ENCODE measurements at places on chromosomes 4 and X.

GRCh38 chr4:31784558-31784957 lies 1064.4 kb downstream of the PCDH7 start:
- no peak for DNase-seq

DNA sequence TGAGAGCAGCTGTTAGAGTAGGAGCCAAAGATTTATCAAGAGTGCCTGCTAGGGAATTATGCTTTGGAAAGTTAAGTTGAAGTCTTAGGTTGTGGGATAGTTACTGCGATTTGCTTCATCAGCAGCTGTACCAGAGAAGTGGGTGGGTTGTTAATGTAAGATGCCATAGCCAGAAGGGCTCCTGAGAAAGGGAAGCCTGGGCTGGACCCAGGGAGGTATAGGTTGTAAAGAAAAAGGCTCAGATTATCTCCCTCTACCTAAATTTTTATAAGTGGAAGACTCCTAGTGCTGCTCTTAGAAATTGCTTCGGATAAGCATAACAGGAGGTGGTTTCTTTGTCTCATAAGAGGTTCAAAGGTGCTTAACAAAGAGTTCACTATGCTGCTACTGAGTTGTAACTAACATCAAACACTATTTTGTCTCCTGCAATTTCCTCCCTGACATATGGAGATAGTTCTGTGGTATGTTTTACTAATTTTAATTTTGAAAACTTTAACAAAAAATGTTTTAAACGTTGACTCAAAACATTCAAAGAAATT lies 356.9 kb downstream of the DTHD1 start:
- DNase-seq, result no peak

GRCh38 chrX:69093960-69094871 lies 71.0 kb downstream of the PJA1 start:
- DNase-seq, result peak; percentile 33

- peak; percentile 86 for DNase-seq
Measured at GRCh38 chrX:153971124-153971449, 531 bp downstream of the HCFC1 start.

DNA sequence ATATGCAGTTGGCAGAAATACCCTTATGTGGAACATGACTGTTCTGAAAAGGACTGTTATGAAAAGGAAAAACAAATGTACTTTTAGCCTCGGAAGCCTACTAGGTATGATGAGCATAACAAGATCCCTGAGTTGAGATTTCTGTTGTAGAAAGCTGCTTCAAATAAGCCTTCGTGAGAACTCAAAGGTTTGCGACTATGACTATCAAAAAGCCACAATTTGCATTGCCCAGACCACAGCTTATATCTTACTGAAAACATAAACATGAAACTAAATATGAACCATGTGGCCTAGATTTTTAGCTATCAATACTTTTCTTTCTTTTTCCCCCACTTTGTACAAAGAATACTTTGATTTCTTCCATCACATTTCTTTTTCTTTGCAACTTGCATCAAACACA lies 398.2 kb upstream of the LCORL start:
- no peak for DNase-seq

- DNase-seq, result no peak
Measured at GRCh38 chr4:173990869-173991210, 292.6 kb downstream of the FBXO8 start.

GRCh38 chrX:44484607-44485146 lies 58.0 kb downstream of the FUNDC1 start:
- no peak for DNase-seq

GRCh38 chr4:90174621-90175023 lies 47.4 kb downstream of the CCSER1 start:
- DNase-seq, result no peak

- no peak for DNase-seq
Measured at GRCh38 chr4:8908206-8908893, 36.7 kb upstream of the HMX1 start.

GRCh38 chr4:110196206-110196870 lies 2.1 kb downstream of the ELOVL6 start:
- DNase-seq, result peak; percentile 38

DNA sequence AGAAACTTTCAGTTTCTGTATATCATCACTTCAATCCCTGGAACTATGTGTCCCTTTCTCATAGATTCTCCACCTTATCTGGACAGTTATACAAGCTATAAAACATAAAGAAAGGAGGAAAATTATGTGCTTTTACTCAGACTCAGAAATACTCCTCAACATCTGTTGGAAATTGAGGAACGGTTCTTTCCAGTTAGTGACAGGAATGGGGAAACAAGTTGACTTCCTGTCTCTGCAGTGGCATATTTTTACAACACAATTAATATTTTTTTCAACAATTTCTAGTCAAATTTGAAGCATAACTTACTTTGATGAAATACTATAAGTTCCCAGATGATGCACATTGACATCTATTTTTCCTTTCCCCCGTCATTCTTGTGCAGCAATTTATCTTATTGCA lies 27.9 kb downstream of the ABHD18 start:
- DNase-seq, result no peak

- no peak for DNase-seq
Measured at GRCh38 chr4:150207871-150208270, 129.6 kb downstream of the DCLK2 start.

- DNase-seq, result peak; percentile 15
Measured at GRCh38 chr4:71009890-71010588, 16.6 kb downstream of the DCK start.
